ENCODE measurements at places on chromosomes 11 and 22. TPM values are rescaled to one million over a fixed set of nuclear protein-coding genes. Genes with fewer than 3 reads are reported as not detected.

The TLCD5 gene
- 17.0 TPM for total RNA-seq

The OR51E1 gene
- total RNA-seq: 0.25 TPM

The IGF2 gene
- 14.0 TPM for total RNA-seq

The OR10W1 gene
- total RNA-seq: not detected

The APOL4 gene
- 9.3 TPM for total RNA-seq

The KRTAP5-1 gene
- total RNA-seq: not detected

The OR5AL1 gene
- not detected for total RNA-seq

The SCO2 gene
- total RNA-seq: 0.98 TPM

The ANGPTL5 gene
- 0.25 TPM for total RNA-seq

The MPPED2 gene
- total RNA-seq: 65.6 TPM

The TEX12 gene
- 0.49 TPM for total RNA-seq

The RAG2 gene
- total RNA-seq: not detected

The RTN4R gene
- total RNA-seq: 7.6 TPM

The SEC14L6 gene
- 0.49 TPM for total RNA-seq

The NUP98 gene
- total RNA-seq: 56.3 TPM

The TRPC6 gene
- 4.2 TPM for total RNA-seq

The OR2AT4 gene
- total RNA-seq: not detected

The SOX10 gene
- 5.2 TPM for total RNA-seq
